ENCODE measurements at places on chromosomes 6 and 20.

- no peak for DNase-seq
Observed at GRCh38 chr6:155313602-155314091, 637 bp downstream of the TFB1M start.

DNA sequence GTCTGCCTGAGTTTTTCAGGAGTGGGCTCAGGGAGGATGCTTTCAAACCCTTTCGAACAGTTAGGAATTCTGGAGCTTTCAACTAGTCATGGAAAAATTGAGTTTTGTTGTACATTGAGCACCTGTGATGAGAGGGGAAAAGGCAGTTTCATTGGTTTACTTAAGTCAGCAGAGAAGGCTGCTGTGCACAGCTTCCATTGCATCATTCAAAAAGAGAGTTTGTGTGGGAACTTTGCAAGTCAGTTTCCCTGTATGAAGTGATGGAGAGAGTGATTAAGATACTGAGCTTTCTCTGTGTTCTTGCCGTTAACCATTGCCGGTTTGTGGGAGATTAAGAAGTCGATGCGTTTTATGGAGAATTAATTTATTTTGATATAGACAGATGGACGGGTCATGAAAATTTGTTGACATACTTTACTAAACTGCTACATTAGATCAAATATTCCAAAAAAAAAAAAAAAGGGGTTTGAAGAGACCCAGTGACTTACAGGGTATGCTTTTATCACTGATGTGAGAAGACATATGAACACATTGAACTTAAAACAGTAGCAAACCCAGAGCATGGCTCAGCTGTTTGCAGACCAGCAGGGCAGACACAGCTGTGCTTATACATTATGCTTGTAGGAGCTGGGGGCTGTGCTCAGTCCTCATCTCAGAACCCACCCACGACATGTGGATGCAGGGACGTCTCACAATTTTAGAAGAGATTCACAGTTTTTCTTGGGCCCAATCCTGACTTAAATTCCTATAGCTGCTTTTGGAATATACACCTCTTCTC is 234.1 kb downstream of the SOX4 start:
- DNase-seq = no peak

DNA sequence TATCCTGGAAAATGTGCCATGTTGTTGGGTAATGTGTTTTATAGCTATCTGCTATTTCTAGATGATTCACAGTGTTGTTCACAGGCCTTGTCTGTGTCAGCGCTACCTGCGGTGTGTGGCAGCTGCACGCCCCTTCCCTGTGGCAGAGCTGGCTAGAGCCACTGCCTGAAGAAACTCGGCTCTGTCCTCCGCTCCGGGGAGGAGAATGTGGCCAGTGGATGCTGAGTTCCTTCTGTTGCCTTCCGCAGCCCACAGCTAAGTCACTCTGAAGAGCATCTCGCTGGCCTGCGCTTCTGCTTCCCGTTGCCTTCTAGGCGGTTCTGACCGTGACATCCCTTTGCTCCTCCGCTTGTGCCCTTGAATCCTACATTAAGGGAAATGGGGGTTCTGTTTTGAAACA is 135.1 kb downstream of the PLG start:
- no peak for DNase-seq

DNA sequence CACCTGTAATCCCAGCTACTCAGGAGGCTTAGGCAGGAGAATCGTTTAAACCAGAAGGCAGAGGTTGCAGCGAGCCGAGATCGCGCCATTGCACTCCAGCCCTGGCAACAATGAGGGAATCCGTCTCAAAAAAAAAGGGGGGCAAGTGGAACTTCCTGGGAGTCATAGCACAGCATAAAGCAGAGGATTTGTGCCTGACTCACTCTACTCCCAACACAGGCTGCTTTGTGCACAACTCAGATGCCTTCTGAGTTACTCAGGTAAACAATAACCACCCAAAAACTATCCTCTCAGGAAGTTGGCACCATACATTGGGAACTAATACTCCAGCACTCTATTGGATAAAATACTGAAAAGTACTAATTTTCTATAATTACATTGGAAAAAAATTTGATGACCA is 2.5 kb upstream of the TMEM244 start:
- no peak for DNase-seq

DNA sequence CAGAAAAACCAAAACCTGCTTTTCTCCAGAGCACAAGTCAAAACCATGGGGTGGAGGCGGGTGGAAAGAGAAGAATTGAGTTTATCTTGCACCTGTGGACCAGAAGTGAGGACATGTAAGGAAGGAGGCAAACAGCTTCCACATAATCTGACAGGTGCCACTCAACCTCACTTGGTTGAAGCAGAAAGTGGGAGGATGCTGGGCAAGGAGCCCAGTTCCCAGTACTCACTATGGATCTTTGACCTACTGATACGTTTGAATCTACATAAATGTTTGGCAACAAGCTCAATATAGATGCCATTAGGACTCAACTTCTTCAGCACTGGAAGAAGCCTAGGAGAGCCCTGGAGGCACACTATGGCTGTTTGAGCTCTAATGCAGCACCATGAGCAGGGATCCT is 285.5 kb downstream of the KIF16B start:
- DNase-seq = no peak

DNA sequence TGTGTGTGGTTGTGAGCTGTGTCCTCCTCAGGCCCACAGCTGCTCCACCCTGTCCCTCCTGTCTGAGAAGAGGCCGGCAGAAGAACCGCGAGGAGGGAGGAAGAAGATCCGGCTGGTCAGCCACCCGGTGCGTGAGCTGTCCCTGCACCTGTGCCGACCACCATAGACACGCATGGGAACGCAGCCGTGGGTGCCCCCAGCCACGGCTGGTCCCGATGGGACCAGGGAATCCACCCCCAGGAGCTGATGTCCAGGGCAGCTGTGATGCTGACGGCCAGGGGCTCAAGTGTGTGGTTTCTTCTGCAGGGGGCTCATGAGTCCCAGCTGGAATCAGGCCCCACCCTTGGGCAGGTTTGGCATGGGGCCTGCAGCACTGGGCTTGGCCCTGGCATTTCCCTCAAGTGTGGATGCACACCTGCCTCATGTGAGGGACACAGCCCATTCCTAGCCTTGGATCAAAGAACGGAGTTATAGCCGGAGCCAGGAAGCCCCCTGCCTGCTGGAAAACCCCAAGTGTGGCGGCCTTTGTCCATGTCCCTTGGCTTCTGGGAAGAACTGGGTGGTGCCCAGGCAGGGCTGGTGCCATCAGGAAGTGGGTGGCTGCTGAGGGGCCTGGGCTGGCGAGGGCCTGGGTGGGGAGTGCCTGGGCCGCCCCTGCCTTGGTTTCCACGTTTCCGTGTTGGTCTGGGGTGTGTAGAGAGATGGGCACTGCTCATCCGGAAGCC is 4.6 kb upstream of the TNFRSF6B start:
- no peak for DNase-seq

GRCh38 chr6:53977551-53977950 is 133.7 kb upstream of the MLIP start:
- no peak for DNase-seq

- DNase-seq = no peak
Observed at GRCh38 chr6:55448451-55448850, 121.2 kb downstream of the GFRAL start.

DNA sequence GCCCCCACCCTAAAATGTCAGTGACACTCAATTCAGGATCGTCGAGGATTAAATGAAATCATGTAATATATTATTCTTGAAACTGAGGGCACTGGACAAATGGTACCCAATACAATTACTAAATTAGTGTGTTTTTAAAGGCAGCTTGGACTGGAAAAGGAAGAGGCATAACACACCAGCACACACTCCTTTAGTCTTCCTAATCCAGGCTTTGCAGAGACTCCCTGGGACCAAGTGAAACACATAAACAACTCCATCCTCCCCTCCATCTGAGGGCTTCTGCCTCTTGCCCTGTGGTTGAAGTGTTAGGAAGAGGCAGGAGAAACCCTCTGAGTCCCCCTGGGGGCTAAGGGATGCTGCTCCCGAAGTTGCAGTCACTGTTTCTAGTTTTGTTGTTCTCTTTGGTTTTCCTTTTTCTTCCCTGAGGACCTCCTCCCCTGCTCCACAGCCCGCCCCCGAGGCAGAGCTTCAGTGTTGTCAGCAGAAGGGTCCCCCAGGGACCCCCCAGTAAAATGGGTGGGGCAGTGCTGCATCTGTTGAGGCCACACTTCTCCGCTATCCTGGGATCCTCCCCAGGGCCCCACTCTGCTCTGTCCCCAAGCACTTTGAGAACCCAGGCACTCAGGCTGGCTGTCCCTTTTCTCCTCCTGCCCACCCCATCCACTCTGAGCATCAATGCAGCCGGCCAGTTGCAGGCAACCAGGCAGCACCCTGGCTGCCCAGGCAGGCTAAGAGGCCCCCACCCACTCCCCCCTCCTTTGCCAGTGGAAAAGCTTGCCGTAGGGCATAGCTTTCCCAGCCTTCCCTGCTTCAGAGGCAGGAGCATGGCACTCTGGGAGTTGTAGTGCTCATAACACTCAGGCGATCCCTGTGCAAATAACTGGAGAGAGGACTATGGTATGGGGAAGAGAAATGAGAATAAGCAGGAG is 5.9 kb downstream of the TMEM63B start:
- DNase-seq = no peak

DNA sequence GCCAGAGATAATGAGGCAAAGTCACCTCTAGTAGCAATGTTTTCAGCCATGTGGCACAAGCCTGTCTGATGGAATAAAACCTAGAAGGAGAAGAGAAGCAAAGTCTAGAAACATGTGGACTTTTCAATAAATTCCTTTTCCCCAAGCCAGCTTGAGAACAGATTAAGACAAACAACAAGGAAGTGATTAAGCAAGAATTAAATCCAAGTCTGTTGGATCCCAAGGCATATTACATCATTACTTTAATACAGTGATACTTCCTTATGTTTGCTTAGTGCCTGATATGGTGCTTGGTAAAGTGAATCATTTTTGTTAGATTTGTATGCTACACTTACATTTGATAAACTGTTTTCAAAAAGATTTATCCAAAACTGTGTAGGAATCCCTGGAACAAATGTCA is 260.3 kb upstream of the FAM83B start:
- no peak for DNase-seq

GRCh38 chr20:2680046-2680445 is 12.5 kb upstream of the EBF4 start:
- DNase-seq = no peak

DNA sequence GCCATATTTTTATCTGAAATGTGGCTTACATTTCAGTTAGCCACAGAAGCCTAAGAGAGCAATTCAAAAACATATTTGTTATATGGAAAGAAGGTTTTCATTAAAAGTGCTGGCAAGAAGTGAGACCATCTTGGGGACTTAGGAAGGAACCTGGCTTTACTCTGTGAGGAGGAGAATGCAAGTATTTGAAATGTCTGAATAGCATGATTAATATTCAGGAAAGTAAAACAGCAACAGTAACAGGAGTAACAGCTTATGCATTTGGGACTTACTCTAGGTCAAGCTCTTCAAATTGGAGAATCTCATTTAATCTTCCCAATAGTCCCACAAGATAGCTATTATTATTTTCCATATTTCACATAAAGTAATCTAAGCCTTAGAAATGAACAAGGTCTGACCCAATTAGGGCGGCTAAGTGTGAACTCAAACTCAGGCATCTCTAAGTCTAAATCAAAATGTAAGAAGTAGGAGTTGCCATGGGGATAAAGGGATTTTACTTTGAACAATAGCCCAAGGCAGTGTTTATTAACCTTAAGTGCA is 816.5 kb downstream of the BCKDHB start:
- DNase-seq = no peak

GRCh38 chr20:41506192-41506915 is 111.8 kb downstream of the CHD6 start:
- DNase-seq = no peak

DNA sequence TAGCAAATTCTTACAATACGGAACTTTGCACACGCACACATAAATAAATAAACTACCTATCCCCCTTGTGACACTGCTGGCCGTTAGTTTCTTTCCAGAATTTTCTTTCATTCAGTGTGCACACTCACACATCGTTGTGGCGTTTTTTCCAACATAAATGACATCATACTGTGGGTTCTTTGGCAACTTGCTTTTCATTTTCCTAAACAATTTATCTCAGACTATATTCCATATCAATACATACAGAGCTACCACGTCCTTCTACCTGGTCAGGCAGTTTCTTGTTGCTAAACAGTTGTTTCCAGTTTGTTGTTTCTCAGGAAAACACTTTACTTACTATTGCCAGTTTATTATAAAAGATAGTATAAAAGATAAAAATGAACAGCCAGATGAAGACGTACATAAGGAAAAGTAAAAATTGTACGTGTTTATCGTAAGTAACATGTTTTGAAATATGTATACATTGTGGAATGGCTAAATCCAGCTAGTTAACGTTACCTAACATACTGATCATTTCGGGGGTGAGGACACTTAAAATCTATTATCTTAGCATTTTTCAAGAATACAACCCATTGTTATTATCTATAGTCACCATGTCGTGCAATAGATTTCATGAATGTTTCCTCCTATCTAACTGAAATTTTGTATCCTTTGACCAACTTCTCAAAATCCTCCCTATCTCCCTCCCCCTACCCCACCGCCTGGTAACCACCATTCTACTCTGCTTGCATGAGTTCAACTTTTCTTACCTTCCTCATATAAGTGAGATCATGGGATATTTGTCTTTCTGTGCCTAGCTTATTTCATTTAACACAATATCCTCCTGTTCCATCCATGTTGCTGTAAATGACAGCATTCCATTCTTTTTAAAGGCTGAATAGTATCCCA is 1.2 kb upstream of the TP53RK start:
- DNase-seq = no peak

DNA sequence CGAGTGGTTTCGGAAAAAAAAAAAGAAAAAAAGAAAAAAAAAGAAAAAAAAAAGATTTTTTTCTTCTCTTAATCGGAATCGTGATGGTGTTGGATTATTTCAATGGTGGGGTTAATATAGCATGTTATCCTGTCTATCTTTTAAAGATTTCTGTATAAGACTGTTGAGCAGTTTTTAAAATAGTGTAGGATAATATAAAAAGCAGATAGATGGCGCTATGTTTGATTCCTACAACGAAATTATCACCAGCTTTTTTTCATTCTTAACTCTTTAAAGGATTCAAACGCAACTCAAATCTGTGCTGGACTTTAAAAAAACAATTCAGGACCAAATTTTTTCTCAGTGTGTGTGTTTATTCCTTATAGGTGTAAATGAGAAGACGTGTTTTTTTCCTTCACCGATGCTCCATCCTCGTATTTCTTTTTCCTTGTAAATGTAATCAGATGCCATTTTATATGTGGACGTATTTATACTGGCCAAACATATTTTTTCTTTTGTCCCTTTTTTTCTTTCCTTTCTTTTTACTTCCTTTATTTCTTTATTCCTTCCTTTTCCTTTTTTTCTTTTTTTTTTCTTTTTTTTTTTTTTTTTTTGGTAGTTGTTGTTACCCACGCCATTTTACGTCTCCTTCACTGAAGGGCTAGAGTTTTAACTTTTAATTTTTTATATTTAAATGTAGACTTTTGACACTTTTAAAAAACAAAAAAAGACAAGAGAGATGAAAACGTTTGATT is 3.6 kb downstream of the SOX4 start:
- DNase-seq = no peak

GRCh38 chr6:4295058-4295782 is 159.8 kb upstream of the ECI2 start:
- no peak for DNase-seq

GRCh38 chr6:42808492-42809483 is 26.9 kb downstream of the BICRAL start:
- no peak for DNase-seq
